ENCODE measurements at places on chromosomes 4 and X.
A peak's percentile ranks its signal among the peaks of the same experiment; 100 is the strongest.

GRCh38 chrX:19705196-19705769 is 182.1 kb downstream of the SH3KBP1 start:
- peaks cover 5% of the 10 kb centered on the region for H3K36me3 ChIP-seq
- H3K27ac ChIP-seq: no peak overlapping the region
- no peak overlapping the region for H3K4me3 ChIP-seq
- H3K4me1 ChIP-seq: no peaks in the 10 kb centered on the region
- DNase-seq: no peak

- no peaks in the 10 kb centered on the region for H3K4me1 ChIP-seq
- H3K27me3 ChIP-seq: no peaks in the 10 kb centered on the region
Observed at GRCh38 chrX:151704041-151704663, 8.9 kb downstream of the PRRG3 start.

DNA sequence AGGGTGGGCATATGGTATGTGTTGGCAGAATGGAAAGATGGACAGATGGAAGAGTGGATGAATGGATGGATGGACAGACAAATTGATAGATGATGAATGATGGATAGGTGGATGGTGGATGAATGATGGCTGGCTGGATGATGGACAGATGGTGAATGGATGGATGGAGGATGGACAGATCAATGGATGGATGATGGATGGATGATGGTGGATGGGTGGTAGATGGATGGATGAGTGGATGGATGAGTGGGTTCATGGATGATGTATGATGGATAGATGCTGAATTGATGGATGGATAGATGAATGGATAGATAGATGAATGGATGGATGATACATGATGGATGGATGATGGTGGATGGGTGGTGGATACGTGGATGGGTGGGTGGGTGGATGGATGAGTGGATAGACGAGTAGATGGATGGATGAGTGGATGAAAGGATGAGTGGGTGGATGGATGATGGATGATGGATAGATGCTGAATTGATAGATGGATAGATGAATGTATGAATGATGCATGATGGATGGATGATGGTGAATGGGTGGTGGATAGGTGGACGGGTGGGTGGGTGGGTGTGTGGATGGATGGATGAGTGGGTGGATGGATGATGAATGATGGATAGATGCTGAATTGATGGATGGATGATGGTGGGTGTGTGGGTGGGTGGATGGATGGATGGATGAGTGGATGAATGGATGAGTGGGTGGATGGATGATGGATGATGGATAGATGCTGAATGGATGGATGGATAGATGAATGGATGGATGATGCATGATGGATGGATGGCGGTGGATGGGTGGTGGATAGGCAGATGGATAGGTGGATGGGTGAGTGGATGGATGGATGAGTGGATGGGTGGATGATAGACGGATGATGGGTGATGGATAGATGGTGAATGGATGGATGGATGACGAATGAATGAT is 249.6 kb downstream of the AFAP1 start:
- no peak overlapping the region for H3K27ac ChIP-seq
- H3K4me1 ChIP-seq: no peaks in the 10 kb centered on the region
- H3K27me3 ChIP-seq: no peaks in the 10 kb centered on the region
- no peak overlapping the region for H3K4me3 ChIP-seq
- DNase-seq: no peak
- H3K36me3 ChIP-seq: no peaks in the 10 kb centered on the region

GRCh38 chr4:118740869-118741268 is 55.7 kb downstream of the METTL14 start:
- no peak overlapping the region for H3K4me3 ChIP-seq
- no peaks in the 10 kb centered on the region for H3K4me1 ChIP-seq
- H3K27ac ChIP-seq: no peak overlapping the region
- H3K27me3 ChIP-seq: no peaks in the 10 kb centered on the region
- H3K36me3 ChIP-seq: peaks cover 91% of the 10 kb centered on the region

GRCh38 chrX:81201071-81201470 is 642 bp downstream of the HMGN5 start:
- H3K4me1 ChIP-seq: peaks cover 3% of the 10 kb centered on the region
- no peaks in the 10 kb centered on the region for H3K36me3 ChIP-seq
- H3K27me3 ChIP-seq: no peaks in the 10 kb centered on the region
- no peak for DNase-seq
- peak overlapping the region; percentile 90 for H3K27ac ChIP-seq

- no peaks in the 10 kb centered on the region for H3K4me1 ChIP-seq
- H3K4me3 ChIP-seq: no peak overlapping the region
- H3K27me3 ChIP-seq: no peaks in the 10 kb centered on the region
- no peaks in the 10 kb centered on the region for H3K36me3 ChIP-seq
- no peak overlapping the region for H3K27ac ChIP-seq
Observed at GRCh38 chrX:68822641-68823410, 6.0 kb upstream of the EFNB1 start.

DNA sequence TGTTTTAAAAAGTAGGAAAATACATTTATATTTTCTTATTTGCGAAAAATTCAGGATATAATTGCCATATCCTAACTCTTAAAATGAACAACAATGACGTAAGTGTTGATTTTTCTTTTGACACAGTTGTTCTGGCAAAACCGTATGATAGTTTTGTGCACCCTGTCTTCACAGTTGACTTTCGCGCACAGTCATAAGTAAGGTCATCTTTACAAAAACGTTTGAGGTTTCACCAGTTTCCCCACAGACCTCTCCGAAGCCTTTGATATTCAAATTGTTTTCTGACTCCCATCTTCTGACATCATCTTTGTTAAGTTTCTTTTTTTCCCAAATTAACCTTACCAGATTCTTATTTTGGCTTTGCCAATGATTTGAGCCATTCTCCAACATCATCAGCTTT is 48.1 kb upstream of the ATXN3L start:
- no peak overlapping the region for H3K4me3 ChIP-seq
- no peaks in the 10 kb centered on the region for H3K36me3 ChIP-seq
- no peak for DNase-seq
- no peak overlapping the region for H3K27ac ChIP-seq
- H3K27me3 ChIP-seq: no peaks in the 10 kb centered on the region

DNA sequence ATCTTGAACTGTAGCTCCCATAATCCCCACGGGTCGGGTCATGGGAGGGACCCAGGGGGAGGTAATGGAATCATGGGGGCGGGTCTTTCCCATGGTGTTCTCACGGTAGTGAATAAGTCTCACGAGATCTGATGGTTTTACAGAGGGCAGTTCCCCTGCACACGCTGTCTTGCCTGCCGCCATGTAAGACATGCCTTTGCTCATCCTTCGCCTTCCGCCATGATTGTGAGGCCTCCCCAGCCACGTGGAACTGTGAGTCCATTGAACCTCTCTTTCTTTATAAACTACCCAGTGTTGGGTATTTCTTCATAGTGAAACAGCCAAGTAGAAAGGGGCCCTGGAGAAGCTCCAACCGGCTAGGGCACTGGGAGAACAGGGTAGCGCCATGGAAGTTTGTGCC is 12.3 kb downstream of the CTAG1A start:
- DNase-seq: no peak
- H3K4me3 ChIP-seq: no peak overlapping the region
- no peak overlapping the region for H3K27ac ChIP-seq
- H3K36me3 ChIP-seq: no peaks in the 10 kb centered on the region

DNA sequence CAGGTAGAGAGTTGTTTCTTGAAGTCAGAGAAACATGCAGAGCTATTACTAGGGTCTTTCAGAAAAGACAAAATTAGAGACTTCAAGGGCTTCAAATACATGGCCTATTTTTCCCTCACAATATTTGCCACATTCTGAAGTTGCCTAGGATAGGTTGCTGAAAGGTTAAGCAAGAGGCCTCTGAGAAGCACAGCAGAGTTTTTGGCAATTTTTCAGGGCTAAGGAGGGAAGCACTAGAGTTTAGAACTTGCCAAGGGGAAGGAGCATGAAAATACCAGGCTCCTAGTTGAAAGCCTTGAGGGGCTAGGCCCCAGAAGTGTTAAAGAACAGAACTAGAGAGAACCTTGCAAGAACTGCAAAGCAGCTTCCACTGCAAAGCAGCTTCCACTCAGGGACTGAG is 86.4 kb downstream of the ANAPC10 start:
- H3K36me3 ChIP-seq: no peaks in the 10 kb centered on the region
- no peak overlapping the region for H3K4me3 ChIP-seq
- H3K27ac ChIP-seq: no peak overlapping the region

- H3K4me3 ChIP-seq: no peak overlapping the region
- H3K27me3 ChIP-seq: no peaks in the 10 kb centered on the region
- peaks cover 28% of the 10 kb centered on the region for H3K36me3 ChIP-seq
Observed at GRCh38 chr4:139684351-139684750, 18.7 kb downstream of the MGST2 start.

DNA sequence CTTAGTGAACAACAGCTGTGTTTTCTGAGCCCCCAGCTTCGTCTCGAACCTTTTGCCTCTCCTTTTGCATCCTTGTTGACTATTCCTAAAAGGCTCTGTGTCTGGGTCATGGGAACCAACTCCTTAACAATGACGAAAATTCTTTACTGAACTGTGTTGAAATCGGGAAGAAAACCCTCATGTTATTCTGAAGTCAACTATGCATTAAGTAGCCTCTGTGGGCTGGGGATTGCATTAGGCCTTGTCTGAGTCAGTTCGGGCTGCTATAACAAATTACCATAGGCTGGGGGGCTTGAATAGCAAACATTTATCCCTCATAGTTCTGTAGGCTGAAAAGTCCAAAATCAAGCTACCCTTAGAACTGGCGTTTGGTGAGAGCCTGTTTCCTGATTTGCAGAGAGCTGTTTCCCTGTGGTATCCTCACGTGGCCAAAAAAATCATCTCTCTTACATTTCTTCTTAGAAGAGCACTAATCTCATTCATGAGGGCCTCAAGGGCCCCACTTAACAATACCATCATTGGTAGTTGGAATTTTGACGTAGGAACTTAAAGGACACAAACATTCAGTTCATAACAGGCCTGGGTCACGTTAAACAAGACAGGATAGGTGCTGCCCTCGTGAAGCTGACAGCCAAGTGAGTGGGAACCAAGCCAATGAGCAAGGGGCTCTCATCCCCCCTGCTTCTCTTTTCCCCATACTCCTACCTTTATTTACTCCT is 75.9 kb downstream of the CLNK start:
- DNase-seq: no peak
- no peaks in the 10 kb centered on the region for H3K27me3 ChIP-seq
- no peak overlapping the region for H3K4me3 ChIP-seq
- no peaks in the 10 kb centered on the region for H3K36me3 ChIP-seq

- peaks cover 21% of the 10 kb centered on the region for H3K4me1 ChIP-seq
- peaks cover 53% of the 10 kb centered on the region for H3K27me3 ChIP-seq
- DNase-seq: peak; percentile 65
- no peak overlapping the region for H3K27ac ChIP-seq
- no peaks in the 10 kb centered on the region for H3K36me3 ChIP-seq
Observed at GRCh38 chrX:370244-370962, 16.3 kb downstream of the PPP2R3B start.

DNA sequence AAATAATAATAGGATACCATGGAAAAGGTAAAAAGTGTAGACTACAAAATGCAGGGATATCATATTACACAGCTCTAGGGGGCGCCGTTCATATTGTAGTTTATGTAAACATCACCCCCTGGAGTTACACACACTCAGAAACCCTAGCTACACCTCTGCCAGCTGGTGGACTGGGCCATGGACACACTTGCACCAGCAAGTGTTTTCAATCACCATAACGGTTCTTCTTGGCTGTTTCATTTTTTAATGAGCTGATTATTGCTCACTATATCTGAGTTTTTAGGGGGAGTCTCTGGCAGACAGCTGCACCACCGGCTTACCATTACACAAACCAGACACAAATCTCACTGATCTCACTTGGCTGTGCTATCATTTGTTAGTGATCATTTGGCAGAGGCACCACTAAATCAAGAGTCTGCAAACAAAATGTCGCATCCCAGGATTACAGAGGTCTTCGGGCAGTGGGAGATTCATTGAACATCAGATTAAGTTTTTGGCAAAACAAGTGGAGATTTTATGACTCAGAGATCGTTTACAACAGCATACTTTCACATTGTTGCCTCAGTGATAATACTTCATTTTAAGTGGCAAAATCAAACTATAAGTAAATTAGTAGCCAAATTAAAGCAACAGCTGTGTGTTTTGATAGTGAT is 185.7 kb downstream of the UNC5C start:
- no peak for DNase-seq
- H3K36me3 ChIP-seq: no peaks in the 10 kb centered on the region
- no peak overlapping the region for H3K4me3 ChIP-seq
- no peak overlapping the region for H3K27ac ChIP-seq
- no peaks in the 10 kb centered on the region for H3K27me3 ChIP-seq
- peaks cover 5% of the 10 kb centered on the region for H3K4me1 ChIP-seq

GRCh38 chr4:105061731-105062130 is 84.9 kb upstream of the TET2 start:
- H3K4me3 ChIP-seq: no peak overlapping the region
- no peaks in the 10 kb centered on the region for H3K4me1 ChIP-seq
- H3K27ac ChIP-seq: peak overlapping the region; percentile 92
- no peaks in the 10 kb centered on the region for H3K27me3 ChIP-seq

DNA sequence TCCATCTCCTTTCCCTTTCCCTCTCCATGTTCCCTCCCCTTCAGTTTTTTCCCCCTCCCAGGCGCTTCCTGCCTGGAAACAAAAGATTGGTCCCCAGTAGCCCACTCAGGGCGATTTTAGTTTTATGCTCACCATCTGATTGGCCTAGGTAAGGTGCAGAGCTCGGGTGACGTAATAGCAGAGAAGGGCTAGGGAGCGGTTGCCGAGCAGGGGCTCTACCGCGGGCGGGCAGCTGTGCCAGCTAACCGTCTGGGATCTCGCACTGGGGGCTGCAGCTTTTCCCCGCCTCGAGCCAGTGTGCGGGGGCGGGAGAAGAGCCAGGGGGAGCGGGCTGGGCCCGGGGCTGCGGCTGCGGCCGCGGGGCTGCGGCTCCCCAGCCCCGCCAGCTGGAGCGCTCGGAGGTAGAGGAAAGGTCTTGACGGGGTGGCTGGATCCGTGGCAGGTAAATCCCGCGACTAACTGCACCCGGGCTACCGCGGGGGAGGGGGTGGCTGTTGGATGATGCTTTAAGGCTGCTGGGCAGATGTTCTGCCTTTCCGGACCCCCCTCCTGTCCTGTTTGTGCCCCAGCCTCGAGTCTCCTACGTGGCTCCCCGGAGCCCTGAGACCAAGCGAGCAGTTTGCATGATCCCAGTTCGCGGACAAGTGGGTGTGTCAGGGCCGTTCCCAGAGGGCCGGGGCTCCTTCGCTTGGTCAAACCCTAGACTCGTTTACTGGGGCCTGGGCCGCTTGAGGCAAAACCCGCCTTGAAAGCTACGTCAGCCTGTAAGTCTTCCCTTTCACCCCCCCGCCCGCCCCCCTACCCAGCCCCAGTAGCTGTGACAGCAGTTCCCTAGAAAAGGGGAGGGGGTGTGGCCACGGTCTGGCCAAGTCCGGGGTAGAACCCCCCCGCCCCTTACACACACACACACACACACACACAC is at the start of gene PAK3:
Gene PAK3, plus strand, starts transcription at position 218 of the 922 bp plus-strand sequence. CDS start 26,913 bp downstream, outside the sequence.
- H3K27me3 ChIP-seq: peaks cover 18% of the 10 kb centered on the region
- no peak within 1 kb of the TSS for H3K27ac ChIP-seq
- H3K4me3 ChIP-seq: peak within 1 kb of the TSS; percentile 35
- no peaks in the 10 kb centered on the region for H3K36me3 ChIP-seq

DNA sequence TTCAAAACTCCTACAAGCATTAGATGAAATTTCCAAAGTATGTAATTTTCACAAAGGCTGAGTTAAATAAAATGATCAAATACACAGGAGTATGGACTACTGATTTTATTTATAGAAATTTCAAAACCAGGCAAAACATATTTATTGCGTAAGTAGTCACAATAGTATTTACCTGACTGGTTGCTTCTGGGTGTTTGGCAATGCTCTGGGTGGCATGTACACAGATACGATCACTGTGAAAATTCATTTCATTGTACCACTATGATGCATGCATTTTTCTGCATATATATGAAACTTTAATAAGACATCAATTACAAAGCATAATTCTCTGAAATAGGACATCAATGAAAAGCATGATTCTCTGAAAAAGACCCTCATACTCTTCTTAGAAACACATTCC is 384.2 kb downstream of the TLL1 start:
- H3K4me3 ChIP-seq: no peak overlapping the region
- no peaks in the 10 kb centered on the region for H3K36me3 ChIP-seq
- H3K4me1 ChIP-seq: no peaks in the 10 kb centered on the region
- H3K27me3 ChIP-seq: no peaks in the 10 kb centered on the region
- no peak for DNase-seq
- H3K27ac ChIP-seq: no peak overlapping the region

Data from left lung (tissue), 14 donors.